ENCODE measurements at places on chromosomes 1 and 21.

DNA sequence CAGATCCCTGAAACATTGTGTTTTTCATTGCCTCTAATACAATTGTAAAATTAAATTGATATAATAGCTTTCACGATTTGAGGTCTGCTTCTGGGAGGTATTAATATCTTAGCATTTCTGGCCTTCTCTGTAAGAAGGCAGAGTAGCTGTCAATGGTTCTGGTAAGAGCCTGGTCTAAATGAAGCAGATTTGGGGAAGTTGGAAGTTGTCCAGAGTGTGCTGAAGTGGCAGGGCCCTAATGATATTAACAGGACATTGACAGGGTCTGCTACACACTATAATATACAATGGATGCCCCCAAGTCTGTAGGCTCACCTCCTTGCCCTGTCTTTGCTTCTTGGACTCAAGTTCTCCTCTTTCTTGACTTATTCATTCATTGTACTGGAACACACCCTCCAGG is 99.5 kb downstream of the C4BPA start:
- peak; percentile 24 for DNase-seq

DNA sequence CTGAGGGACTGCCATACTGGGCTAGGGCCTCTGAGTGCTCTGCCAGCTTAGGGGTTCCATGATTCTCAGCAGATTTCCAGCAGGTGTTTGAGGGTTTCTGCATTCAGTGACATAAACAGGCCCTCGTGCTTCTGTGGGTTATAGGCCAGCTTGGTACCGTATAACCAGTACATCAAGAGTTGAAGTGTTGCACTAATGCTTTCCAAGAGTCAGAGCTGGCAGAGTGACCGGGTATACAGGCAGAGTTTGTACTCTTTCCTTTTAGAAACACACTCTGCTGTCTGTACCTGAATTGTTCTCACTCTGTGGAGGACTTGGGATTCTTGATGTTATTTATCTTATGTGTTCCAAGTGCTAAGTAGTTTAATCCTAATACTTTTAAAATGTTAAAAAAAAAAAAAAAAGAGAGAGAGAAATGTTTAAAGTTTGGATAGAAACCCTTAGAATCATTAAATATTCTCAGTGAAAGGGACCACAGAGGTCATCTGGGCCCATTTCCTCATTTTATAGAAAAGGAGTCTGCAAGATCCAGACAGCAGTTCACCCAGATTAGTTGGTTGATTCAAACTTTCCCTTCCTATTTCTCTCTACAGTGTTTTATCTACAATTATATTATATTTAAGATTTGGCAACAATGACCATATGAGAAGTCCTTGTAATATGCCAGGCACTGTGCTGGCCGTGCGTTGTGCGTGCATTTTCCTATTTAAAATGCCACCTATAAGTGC is 325.8 kb downstream of the KIF26B start:
- peak; percentile 54 for DNase-seq

DNA sequence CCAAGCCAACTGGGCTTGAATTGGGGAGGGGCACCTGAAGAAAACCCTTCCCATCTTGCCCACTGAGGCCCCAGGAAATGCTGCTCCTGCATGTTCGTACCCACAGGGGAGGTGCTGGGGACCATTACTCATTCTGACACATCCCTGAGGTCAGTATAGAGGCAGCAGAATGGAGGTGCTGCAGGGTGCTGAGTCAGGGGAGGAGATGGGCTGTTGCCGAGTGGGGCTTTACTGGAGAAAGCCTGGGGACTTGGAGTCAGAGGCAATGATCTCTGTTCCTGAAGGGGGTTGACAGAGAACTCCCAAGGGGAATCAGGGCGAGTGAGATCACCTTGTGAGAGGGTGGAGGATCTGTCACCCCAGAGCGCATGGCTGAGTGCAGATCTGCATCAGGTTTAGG is 40.2 kb upstream of the KCNA10 start:
- no peak for DNase-seq

- DNase-seq: no peak
These were observed 108.2 kb upstream of the SLC35F3 start for GRCh38 chr1:233796146-233796783.

DNA sequence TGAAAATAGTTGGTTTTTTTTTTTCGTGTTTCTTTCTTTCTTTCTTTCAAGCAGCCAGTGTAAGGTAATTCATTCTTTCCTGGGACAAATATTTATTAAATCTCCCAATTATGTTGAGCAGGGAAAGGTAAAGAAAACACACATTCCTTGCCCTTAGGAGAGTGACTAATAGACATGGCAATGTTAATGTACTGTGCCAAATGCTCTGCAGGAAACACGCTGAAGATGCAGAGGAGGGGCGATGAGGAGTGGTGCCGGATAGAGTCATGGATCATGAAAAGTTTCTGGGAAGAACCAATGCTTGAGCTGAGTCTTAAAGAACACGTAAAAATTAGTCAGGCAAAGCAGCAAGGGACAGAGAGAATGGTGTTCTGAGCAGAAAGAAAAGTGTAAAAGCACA is 199.2 kb downstream of the DNM3 start:
- no peak for DNase-seq

DNA sequence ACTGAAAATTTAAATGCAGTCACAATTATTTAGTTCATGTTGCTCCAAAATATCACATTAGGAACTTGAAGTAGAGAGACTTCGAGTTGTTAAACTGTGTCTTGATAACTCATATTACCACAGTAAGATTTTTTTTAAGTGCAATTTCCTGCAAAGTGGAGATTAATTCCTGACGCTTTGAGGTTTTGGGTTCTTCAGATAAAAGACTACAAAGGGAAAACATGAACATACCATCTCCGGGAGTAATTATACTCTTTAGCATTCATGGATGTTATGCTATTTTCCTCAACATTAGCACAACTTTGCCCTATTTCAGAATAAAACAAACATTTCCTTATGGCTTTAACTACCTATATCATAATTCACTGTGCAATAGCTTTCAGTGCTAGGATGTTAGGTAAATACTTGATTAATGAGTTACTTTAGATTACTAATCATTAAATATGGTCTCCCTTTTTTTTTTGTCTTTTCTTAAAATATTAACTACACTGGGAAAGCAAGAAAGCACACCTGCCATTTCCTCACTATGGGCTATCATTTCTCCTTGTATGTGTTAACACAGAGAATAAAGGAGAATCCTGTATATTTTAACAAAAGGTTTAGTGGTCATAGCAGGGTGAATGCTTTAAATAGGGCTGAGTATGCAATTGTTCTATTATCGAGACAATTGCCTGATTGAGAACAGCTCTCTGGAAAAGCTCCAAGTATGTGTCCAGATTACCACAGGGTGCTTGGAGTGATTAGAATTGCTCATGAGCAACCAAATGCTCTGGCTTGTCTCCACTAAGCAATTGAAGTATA is 252.5 kb upstream of the C1orf105 start:
- no peak for DNase-seq

- DNase-seq: no peak
These were observed 693 bp downstream of the RAB4A start for GRCh38 chr1:229271448-229272159.

DNA sequence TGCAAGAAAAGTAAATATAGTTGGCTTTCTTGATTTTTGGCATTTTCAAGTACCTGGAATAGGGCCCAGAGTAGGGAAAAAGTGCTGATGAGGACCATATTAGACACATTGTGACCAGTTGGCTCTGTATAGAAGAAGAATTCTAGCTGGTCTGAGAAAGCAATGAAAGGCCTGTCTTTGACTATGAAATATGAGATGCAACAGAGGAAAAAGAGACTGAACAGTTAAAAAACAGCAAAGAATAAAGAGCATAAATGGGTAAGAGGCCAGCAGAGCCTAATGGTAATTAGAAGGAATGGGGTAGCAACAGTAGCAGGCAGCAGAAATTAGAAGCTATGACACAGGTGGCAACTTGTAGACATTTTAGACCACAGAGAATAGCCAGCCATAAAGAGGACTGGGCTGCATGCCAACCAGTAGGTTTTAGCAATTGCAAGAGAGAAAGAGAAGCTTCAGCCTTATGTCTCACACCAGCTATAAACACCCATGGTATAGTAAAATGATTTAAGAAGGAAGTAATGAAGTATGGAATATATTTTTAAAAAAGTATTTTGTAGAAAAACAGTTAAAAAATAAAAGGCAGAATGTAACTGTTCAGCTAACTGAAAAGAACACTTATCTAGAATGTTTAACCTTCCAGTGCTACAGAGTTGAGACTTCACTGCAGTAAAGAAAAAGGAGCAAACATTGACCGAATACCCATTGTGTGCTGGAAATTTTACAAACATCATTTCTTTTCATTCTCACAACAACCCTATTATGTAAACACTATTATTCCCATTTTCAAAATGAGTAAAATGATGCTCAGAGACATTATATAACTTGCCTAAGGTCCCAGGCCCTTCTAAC is 114.1 kb downstream of the LHX4 start:
- DNase-seq: peak; percentile 54

GRCh38 chr1:101247404-101248287 is 10.8 kb downstream of the S1PR1 start:
- DNase-seq: no peak

- DNase-seq: no peak
These were observed 17.4 kb upstream of the FAM89A start for GRCh38 chr1:231057410-231057809.

- no peak for DNase-seq
These were observed 130.3 kb downstream of the FGGY start for GRCh38 chr1:59427155-59427554.

DNA sequence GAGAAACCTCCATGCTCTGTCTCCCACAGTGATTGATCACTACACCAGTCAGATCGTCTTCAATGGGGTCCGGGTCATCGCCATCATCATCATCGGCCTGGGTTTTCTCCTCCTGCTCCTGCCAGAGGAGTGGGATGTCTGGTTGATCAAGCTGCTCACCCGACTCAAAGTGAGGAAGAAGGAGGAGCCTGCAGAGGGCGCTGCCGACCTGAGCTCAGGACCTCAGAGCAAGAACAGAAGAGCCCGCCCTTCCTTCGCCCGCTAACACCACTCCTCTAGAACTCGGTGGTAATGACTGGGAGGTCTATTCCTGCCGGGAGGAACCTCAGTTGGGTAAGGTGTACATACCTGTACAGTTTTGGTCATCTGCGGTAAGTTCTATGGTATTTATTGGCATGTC is 50.3 kb upstream of the COA6 start:
- peak; percentile 78 for DNase-seq

- no peak for DNase-seq
These were observed 235.7 kb upstream of the RAB4A start for GRCh38 chr1:229035054-229035747.

- DNase-seq: no peak
These were observed 94.7 kb upstream of the TARDBP start for GRCh38 chr1:10917513-10918454.

All from suppressor macrophage treated with lipopolysaccharide for 1 hour (primary cell).